ENCODE measurements at places on chromosomes 5 and 9. TPM values are rescaled to one million over a fixed set of nuclear protein-coding genes. Genes with fewer than 3 reads are reported as not detected.

Gene C9orf50
- total RNA-seq: not detected

Gene LECT2
- total RNA-seq: not detected

Gene GAS1
- total RNA-seq: 0.29 TPM

Gene NMUR2
- total RNA-seq: not detected

Gene CDC20B
- 0.13 TPM for total RNA-seq

Measured in thoracic aorta endothelial cell (primary cell).